NCI-H2171 treated with DMSO at 0.1 percent for 48 hours (cell line): ENCODE measurements at places on chromosomes 2 and 18.

GRCh38 chr2:177758591-177759371 lies 313.8 kb downstream of the PDE11A start:
- DNase-seq: peak; percentile 71

DNA sequence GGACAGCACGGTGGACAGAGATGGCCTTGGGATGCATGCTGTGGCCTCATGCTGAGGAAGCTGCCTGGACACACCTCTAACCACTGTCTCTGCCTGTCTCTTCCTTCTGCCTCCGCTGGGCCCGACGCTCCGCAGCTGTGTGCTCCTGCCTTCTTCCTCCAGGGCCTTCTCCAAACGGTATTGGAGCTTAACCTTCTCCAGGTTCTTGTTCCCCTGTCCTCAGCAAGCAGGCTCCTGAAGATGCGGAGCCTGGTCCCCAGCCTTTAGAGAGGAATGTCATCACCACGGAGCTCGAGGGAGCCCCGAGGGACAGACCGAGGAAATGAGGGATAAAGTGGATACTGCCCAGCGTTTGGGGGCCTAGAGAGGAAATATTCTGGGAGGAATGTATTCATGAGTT lies 155.1 kb downstream of the DYSF start:
- DNase-seq: no peak

- DNase-seq: peak; percentile 64
Observed at GRCh38 chr2:109545828-109546713, 67.7 kb downstream of the SEPTIN10 start.

- DNase-seq: no peak
Observed at GRCh38 chr2:163370169-163370886, 365.5 kb downstream of the FIGN start.

DNA sequence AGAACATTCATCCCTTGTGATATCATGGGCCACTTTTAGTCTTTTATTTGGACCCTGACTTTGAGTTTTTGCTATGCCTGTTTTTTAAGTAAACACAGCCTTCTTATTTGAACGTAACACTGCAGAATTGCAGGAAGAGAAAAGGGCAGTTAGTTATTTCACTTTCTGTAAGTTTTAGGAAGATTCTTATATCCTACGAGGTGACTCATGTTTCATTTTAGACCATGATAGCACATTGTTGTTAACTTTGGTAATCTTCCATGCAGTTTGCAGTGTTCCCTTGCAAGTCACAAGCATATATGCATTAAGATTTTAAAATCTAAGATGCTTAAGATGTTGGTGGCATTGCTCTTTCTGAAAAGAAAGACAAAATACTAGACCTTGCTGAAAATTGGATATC lies 128.6 kb upstream of the EPC2 start:
- DNase-seq: no peak

- DNase-seq: no peak
Observed at GRCh38 chr2:171266102-171266501, 105.4 kb upstream of the TLK1 start.

DNA sequence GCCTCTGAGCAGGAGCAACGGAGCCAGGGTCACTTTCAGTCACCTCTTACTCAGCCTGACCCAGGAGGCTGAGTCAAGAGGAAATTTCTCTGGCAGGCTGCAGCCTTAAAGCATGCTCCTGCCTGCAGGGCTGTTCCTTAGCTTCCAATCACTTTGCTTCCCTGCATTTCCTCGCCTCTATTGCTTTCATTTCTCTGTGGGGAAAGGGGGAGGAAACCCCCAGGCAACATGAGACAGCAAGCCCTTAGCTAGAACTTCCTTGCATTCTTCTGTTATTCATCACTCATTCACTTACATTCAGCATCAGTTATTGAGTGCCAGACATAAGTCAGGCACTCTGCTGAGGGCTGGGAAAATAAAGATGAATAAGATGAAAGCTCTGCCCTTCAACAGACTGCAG lies 13.0 kb downstream of the XDH start:
- no peak for DNase-seq

DNA sequence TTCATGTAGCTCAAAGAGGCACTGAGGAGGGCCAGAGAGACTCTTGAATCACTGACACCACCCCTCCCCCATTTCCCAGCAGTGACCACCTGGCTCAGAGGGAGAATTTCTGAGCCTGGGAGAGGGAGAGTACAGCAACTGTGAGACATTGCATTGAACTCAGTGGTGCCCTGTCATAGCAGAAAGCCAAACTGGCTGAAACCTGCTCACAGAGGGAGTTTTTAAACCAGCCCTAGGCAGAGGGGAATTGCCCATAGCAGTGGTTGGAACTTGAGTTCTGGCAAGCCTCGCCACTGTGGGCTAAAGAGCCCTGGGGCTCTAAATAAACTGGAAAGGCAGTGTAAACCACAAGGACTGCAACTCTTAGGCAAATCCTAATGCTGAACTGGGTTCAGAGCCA lies 243.1 kb downstream of the ADCYAP1 start:
- DNase-seq: no peak

GRCh38 chr18:7177116-7177744 lies 53.7 kb upstream of the LRRC30 start:
- peak; percentile 60 for DNase-seq

DNA sequence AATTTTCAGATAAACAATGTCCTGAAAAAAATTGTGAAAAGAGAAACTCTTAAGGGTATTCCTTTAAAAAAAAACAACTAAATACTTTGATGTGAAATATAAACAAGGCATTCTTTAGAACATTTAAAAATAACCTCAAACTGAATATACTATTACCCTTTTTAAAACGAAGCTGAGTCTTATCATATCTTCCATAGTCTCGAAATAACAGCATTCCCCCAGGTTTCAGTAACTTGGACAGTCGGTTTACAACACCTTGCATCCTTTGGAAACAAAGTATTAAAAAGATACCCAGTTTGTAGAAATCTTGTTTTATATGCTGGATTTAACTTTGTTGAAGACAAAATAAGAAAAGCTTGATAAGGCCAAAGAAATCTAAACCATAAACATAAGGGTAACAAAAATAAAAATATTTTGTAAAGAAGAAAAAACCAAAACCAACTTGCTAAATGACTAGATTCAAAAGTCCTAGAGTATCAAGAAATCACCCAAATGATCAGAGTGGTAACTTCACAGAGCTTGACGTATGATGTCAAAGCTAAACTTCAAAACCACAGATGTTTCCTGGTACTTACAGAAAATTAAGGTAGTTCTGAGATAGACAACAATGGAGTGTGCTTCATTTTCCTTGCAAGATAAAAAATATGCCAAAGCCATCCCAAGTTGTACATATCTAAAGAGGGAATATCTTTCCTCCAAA lies 107.8 kb downstream of the METTL8 start:
- no peak for DNase-seq

- no peak for DNase-seq
Observed at GRCh38 chr18:50051288-50051687, 143.7 kb downstream of the MYO5B start.

DNA sequence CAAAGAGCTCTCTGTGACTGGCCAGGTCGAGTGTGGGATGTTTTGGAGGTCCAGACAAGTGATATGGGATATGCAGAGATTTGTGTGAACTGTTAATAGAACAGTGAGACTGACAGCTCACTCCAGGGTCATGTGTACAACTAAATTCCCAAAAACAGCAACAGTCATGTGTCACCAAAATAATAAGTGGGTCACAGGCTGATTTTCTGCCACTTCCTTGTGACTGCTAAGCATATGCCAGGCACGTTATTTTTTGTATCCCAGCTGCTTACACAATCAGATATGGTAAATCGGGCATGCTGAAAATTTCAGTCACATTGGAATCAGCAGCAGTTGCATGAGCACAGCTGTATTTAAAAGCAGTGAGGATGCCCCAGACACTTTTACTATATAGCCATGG lies 198.7 kb downstream of the PTGR3 start:
- DNase-seq: peak; percentile 10

DNA sequence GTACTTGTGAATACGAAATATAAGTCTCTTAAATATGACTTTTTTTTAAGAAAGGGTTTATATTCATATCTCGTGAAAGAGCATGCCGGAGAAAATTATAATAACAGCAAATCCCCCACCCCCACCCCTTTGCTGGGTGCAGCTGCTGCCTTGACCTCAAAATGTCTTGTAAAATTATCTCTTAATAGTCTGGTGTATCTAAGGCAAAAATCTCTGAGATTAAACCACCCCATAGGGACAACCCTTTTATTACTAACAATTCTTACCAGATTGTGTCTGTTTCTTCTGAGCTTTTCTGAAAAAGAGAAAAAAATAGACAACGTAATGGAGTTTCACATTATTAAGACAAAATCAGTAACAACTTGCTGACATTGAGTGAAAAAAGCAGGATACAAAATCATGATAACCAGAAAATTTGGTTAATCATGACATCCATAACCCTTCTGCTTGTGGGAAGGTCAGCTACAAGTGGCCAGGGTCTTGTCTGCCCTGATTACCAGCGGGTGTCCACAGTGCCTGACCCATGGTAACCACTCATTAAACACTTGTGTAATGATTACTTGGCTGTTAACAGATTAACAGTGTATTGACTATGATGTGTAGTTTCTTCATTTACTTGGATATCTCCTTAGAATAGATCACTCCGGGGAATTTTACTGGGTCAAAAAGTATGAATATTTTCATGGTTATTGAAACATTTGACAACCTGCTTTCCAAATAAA lies 1.5 kb downstream of the STRADB start:
- DNase-seq: no peak

- no peak for DNase-seq
Observed at GRCh38 chr2:38750011-38750890, 910 bp downstream of the SRSF7 start.

GRCh38 chr2:37168217-37168981 lies 11.6 kb upstream of the EIF2AK2 start:
- DNase-seq: peak; percentile 48

GRCh38 chr2:83665154-83665553 lies 793.9 kb downstream of the SUCLG1 start:
- DNase-seq: no peak

DNA sequence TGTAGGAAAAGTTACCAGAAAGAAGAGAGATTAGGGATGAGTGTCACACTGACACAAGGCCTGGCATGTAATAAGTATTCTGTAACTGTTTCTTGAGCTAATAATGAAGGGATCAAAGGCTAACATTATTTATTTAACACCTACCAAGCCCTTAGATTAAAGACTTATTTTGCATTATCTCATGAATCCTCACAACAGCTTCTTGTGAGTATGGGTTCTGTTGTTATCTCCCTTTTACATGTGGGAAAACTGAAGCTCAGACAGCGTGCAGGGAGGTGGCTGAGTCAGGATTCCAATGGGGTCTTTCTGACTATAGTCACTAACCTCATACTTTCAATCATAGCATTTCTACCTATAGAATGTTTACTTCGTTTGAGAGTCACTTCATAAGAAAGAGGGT lies 79.0 kb upstream of the PROKR1 start:
- DNase-seq: no peak

DNA sequence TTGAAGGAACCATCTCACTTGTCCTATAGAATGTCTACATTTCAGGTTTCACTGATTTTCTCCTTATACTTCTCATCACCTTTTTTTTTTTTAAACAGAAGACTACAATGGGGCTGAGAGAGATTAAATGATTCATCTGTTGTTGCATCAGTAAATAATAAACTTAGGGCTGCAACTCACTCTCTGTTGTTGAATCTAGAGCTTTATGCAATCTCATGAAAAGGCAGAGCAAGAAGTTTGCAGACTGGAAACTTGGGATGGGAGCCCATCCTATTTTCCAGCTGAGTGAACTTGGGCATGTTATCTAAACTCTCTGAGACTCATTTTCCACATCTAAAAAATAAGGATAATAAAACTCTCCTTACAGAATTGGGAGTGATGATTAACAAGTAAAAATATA lies 58.4 kb downstream of the PDE1A start:
- no peak for DNase-seq
